ENCODE measurements at places on chromosomes 1 and 21.
A peak's percentile ranks its signal among the peaks of the same experiment; 100 is the strongest.

GRCh38 chr1:192462616-192463015, 113.0 kb upstream of the RGS1 start:
- no peak for DNase-seq

- no peak for DNase-seq
These were observed 70.7 kb upstream of the USP24 start for GRCh38 chr1:55285834-55286233.

GRCh38 chr1:44786138-44786840, 1.7 kb downstream of the BEST4 start:
- DNase-seq: no peak

- DNase-seq: no peak
These were observed 437.0 kb downstream of the SIPA1L2 start for GRCh38 chr1:232192781-232193450.

DNA sequence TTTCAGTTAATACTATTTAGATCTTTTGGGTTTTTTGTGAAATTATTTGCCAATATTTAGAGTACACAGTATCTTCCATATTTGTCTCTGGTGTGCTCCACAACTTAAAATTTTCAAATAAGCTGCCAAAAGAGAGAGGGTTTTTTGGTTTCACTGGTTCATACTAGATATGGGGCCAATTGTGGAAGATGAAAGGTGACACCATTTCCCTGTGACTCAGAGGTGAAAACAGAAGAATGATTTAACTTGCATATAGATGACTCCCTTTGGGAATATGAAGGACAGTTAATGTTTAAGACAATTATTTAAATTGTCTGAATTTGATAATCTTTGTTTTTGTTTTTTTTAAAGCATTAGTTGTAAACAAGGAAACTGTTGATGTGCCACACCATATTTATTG, 37.5 kb downstream of the IVNS1ABP start:
- DNase-seq: peak; percentile 48

Data from COLO829 (cell line).